A549 treated with DMSO at 1 μM for 4 hours (cell line): ENCODE measurements at places on chromosomes 13 and 19. TPM values are rescaled to one million over a fixed set of nuclear protein-coding genes. Genes with fewer than 3 reads are reported as not detected.

Gene EDNRB
- total RNA-seq = not detected in 5 replicates

Gene RETN
- not detected in 5 replicates for total RNA-seq

Gene VSTM1
- 0.48 to 1.0 TPM (median 0.62 TPM) in 5 replicates for total RNA-seq

Gene COMP
- total RNA-seq = 0.03 to 0.06 TPM (median 0.06 TPM) in 3 of 5 replicates, not detected in the others

Gene PRSS57
- 0.09 to 0.31 TPM (median 0.12 TPM) in 4 of 5 replicates, not detected in the other for total RNA-seq

Gene HIF3A
- total RNA-seq = not detected in 5 replicates

Gene BLVRB
- 269 to 351 TPM (median 301 TPM) in 5 replicates for total RNA-seq

Gene SHISA7
- total RNA-seq = 0.01 TPM in 1 of 5 replicates, not detected in the others

Gene NTN5
- 0.14 to 0.26 TPM (median 0.17 TPM) in 4 of 5 replicates, not detected in the other for total RNA-seq

Gene C5AR1
- 0.74 to 2.1 TPM (median 1.8 TPM) in 5 replicates for total RNA-seq

Gene KLK3
- not detected in 5 replicates for total RNA-seq

Gene S1PR5
- 2.1 to 2.9 TPM (median 2.6 TPM) in 5 replicates for total RNA-seq

Gene FOSB
- 15.1 to 22.9 TPM (median 18.9 TPM) in 5 replicates for total RNA-seq

Gene ZNF93
- total RNA-seq = not detected in 5 replicates

Gene MAST1
- total RNA-seq = 1.9 to 2.9 TPM (median 2.2 TPM) in 5 replicates

Gene FLT1
- 0.05 TPM in 1 of 5 replicates, not detected in the others for total RNA-seq

Gene AP1M1
- total RNA-seq = 56.4 to 66.0 TPM (median 62.6 TPM) in 5 replicates

Gene ZNF614
- 2.8 to 4.6 TPM (median 3.7 TPM) in 5 replicates for total RNA-seq

Gene CFAP97D2
- total RNA-seq = not detected in 5 replicates

Gene GAMT
- 25.1 to 40.6 TPM (median 35.1 TPM) in 5 replicates for total RNA-seq

Gene ZNF473
- 9.1 to 12.1 TPM (median 11.4 TPM) in 5 replicates for total RNA-seq

Gene ACP7
- total RNA-seq = 0.09 to 0.23 TPM (median 0.16 TPM) in 4 of 5 replicates, not detected in the other

Gene CBARP
- total RNA-seq = 2.3 to 4.0 TPM (median 3.7 TPM) in 5 replicates

Gene FAM216B
- total RNA-seq = not detected in 5 replicates

Gene ADGRL1
- 2.2 to 3.6 TPM (median 3.3 TPM) in 5 replicates for total RNA-seq

Gene CRLF1
- 1.5 to 4.5 TPM (median 3.0 TPM) in 5 replicates for total RNA-seq

Gene PSG4
- 0.47 to 1.2 TPM (median 1.1 TPM) in 5 replicates for total RNA-seq

Gene POMP
- total RNA-seq = 102 to 126 TPM (median 115 TPM) in 5 replicates

Gene OR7A5
- total RNA-seq = not detected in 5 replicates

Gene CARM1
- 44.1 to 55.9 TPM (median 44.8 TPM) in 5 replicates for total RNA-seq

Gene HPN
- 0.06 to 0.14 TPM in 2 of 5 replicates, not detected in the others for total RNA-seq

Gene LRRC63
- total RNA-seq = not detected in 5 replicates

Gene PRODH2
- 0.27 to 0.66 TPM (median 0.41 TPM) in 4 of 5 replicates, not detected in the other for total RNA-seq

Gene ZNF773
- 4.6 to 6.0 TPM (median 4.9 TPM) in 5 replicates for total RNA-seq

Gene CEACAM7
- 0.05 to 0.08 TPM in 2 of 5 replicates, not detected in the others for total RNA-seq

Gene CALR3
- total RNA-seq = 0.07 TPM in 1 of 5 replicates, not detected in the others

Gene ZNF224
- 10.1 to 16.3 TPM (median 11.4 TPM) in 5 replicates for total RNA-seq

Gene KLK14
- total RNA-seq = 0.25 to 0.67 TPM (median 0.45 TPM) in 5 replicates

Gene IGFL3
- total RNA-seq = 0.17 to 0.53 TPM (median 0.23 TPM) in 4 of 5 replicates, not detected in the other

Gene ATP1A3
- total RNA-seq = 4.1 to 5.7 TPM (median 4.9 TPM) in 5 replicates

Gene CDX2
- 0.94 to 1.2 TPM (median 1.1 TPM) in 5 replicates for total RNA-seq

Gene AZU1
- 0.14 to 0.34 TPM (median 0.22 TPM) in 4 of 5 replicates, not detected in the other for total RNA-seq

Gene GPR12
- not detected in 5 replicates for total RNA-seq
